ENCODE measurements at places on chromosomes 2 and 18. TPM values are rescaled to one million over a fixed set of nuclear protein-coding genes. Genes with fewer than 3 reads are reported as not detected.

The IL1F10 gene
- not detected for total RNA-seq

The TTC39C gene
- 42.5 TPM for total RNA-seq

The ZSWIM2 gene
- not detected for total RNA-seq

The UGT1A10 gene
- total RNA-seq, result not detected

The NGEF gene
- total RNA-seq, result 4.9 TPM

The PSD4 gene
- total RNA-seq, result 39.0 TPM

The NIFK gene
- total RNA-seq, result 33.1 TPM

The REG1B gene
- total RNA-seq, result not detected

The STK25 gene
- 197 TPM for total RNA-seq

DNA sequence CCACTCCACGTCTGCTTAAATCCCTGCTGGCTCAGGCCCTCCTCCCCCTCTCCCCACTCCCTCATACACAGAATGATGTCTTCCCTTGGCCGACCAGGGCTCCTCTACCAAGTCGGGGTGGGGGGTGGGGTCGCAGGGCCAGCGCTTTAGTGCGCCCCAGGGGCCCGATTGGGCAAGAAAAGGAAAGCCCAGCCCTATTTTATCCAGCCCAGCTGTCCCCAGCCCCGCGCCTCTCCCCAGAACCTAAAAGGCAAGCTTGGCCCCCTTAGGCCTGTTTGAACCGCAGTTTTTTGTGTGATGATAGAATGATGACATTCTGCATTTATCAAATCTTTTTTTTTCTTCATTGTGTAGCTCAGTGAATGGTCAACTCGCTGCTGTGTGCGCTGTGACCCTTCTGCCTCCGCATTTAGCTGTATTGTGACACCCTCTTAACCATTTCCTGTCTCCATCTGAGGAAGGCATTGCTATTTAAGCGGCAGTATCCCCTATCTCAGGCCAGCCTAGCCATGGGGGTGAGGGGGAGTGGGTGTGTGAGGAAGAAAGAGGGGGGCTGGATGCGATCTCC lies 231.4 kb downstream of the HAUS1 start:
- DNase-seq, result no peak

- DNase-seq, result no peak
Measured at GRCh38 chr2:232026910-232027309, 65.4 kb downstream of the DIS3L2 start.

DNA sequence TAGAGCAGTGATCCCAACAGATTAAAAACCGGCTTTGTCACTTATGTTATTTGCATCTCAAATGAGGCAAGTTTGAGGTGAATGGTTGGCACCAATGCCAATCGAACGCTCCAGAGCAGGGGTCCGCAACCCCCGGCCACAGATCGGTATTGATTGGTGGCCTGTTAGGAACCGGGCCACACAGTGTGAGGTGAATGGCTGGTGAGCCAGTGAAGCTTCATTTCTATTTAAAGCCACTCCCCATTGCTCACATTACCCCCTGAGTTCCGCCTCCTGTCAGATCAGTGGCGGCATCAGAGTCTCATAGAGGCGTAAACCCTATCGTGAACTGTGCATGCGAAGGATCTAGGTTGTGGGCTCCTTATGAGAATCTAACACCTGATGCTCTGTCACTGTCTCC lies 132.0 kb downstream of the TMEM182 start:
- DNase-seq, result no peak

DNA sequence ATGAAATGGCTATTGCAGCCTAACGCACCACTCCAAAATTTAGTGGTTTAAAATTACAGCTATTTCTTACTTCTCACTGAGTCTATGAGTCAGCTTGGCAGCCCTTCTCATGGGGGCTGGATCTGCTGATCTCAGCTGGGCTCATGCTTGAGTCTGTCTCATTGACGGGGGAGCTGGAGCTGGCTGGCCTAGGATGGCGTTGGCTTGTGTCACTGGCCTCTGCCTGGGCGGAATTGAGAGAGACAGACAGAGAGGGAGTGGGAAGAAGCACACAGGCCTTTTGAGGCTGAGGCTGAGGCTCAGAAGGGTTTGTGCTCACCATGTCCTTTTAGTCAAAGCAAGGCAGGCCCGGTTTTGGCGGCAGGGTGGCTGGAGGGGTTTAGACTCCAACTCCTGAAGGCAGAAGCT lies 412.1 kb upstream of the MYT1L start:
- DNase-seq, result no peak

GRCh38 chr18:36780748-36781147 lies 48.1 kb downstream of the TPGS2 start:
- DNase-seq, result no peak

DNA sequence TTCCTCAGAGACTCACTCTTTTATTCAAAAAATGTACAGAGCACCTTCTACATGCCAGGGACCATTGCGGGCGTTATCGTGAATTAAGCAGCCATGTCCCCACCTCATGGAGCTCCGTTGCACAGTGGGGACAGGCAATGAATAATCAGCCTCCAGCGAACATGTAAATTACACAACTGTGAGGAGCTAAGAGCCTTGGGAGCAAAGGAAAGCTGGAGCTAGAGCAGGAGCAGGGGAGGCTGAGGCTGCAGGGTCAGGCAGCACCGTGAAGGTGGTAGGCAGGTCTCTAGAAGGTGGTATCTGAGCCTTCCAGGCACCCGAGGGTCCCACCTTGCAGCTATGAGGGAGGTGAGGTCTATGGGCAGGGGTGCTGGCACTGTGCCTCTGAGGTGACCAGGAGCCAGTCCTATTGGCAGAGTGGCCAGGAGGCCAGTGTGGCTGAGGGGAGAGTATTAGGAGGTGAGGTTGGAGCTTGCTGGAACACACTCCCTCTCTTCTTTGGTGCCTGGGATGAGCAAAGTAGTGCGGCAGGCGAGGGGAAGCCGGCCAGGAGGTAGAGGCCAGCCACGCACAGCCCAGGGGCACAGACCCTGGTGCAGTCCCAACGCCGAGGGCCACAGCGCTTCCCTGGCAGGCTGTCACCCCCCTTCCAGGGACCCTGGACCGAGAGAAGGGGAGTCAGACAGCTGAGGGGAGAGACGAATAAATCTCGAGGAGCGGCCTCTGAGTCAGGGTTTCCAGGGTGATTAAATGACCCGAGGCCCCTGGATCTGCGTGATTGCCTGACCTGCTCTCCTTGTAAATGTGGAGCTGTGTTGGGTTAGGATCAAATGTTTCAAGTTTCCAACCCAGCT lies 167.3 kb downstream of the SEPTIN10 start:
- no peak for DNase-seq

DNA sequence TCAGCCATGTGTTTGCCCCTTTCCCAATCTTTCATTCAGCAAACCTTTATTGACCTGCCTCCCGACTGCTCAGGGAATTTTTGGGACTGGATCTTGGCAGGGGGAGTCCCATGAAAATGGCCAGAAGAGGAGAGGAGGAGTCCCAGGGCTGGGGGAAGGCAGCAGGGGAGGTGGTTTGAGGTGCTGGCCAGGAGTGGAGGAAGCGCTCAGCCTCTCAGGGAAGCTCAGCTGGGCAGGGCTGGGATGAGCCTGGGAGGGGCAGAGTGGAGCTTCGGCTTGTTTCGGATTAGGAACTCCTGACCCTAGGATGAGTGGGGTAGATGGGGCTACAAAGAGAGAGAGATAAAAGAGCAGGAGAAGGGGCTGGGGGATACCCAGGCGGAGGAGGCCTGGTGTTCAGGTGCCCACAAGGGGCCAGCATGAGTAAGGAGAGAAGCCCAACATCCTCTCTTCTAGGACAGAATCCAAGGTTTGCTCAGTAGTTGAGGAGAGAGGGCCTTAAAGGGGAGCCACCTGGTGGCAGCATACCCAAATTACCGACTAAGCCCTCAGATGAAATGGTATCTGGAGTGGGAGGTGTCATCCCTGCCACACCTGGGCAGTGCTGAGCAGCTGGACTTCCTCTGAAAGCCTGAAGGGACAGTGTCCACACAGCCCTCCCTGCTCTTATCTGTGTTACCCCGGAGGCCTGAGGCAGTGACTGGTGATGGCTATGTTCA lies 91.1 kb downstream of the INHBB start:
- no peak for DNase-seq

GRCh38 chr2:174153757-174154680 lies 94.3 kb downstream of the OLA1 start:
- no peak for DNase-seq

- DNase-seq, result peak; percentile 49
Measured at GRCh38 chr2:75047189-75047991, 88.9 kb downstream of the POLE4 start.

- DNase-seq, result no peak
Measured at GRCh38 chr2:177740700-177741099, 331.9 kb downstream of the PDE11A start.

DNA sequence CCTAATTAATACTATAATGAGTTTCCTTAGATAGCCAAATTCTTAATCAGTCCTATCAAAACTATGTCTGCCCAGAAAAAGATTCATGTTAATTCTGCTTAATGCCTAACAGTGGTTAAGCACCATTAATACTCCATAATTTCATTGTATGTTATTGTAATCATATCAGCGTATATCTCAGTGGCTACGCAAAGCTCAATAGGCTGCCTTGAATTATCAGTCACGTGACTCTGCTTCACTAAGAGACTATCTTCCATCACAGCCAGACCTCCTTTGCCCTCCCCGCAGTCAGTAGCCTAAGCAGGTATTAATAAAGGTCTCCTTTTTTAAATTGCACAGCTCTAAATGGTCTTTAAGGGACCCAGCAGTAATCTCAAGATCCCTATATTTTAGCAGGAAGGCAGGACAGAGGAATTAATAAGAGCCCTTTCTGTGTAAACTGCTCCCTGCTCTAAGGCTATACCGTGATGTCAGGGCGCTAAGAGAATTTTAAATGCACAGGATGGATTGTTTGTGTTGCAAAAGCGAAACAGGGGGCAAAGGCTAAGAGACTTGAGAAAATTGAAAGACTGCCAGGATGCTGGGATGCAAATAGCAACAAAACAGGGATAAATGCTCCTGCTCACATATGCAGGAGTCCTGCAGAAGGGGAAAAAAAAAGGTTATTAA lies 215.6 kb upstream of the POU3F3 start:
- DNase-seq, result no peak

DNA sequence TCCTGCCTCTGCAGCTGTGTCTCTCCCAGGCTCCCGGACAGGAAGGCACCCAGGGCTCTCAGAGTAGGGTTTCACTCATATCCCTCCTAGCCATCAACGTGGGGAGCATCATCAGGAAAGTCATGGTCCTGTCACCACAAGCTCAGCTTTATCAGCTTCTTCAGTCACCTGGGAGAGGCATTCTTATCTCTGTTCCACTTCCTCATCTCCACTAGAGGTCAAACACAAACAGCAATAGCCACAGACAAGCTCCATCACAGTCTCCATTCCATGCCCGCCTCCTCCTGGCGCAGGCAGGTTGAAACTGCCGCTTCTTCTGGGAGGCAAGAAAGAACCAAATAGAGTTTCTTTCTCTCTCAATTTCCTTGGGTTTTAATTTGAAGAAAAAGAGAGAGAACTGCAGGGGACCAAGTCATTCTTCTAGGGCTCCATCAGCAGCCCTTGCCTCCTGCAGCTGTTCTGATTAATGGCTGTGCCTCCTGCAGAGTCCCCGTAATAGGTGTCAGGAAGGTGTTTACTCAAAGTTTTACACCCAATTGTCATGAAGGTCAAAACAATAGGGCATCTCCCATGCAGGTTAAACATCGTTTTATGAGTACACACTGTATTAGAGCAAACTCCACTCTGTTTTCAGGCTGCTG lies 377.9 kb downstream of the TMEM182 start:
- no peak for DNase-seq

DNA sequence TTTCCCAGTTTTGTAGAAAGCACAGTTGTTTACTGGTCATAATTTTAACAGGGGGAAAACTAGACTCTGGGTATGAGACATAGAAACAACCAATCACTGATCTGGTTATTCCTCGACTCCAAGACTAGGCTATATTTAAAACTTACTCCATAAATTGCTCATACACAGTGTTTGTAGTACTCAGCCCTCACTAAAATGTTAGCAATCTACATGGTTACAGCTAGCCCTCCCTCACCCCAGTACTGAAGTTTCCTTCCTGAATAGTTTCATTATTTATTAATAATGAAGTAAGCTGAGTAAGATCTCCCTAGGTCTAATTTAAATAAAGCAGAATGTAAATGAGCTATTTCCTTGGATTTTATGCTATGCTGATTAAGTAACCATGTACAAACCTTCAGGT lies 275.1 kb downstream of the CDH20 start:
- no peak for DNase-seq

GRCh38 chr2:118834901-118835745 lies 12.3 kb downstream of the EN1 start:
- no peak for DNase-seq

DNA sequence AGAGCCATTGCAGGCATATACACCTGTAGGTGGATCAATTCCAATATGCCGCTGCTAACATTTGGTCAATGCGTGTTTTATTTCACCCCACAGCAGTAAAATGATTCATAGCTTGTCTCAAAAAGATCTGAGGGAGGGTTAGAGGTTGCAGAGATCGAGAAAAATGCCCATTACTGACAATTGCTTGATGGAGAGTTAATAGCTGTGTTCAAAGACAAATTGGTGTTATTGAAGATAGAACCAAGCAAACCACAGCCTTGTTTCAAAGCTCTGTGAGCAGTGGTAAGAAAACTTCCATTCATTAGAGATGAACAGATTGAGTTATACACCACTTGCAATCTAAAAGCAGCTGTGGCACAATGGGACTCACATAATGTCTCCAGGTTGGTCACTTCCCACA lies 95.4 kb downstream of the KCNE4 start:
- no peak for DNase-seq

DNA sequence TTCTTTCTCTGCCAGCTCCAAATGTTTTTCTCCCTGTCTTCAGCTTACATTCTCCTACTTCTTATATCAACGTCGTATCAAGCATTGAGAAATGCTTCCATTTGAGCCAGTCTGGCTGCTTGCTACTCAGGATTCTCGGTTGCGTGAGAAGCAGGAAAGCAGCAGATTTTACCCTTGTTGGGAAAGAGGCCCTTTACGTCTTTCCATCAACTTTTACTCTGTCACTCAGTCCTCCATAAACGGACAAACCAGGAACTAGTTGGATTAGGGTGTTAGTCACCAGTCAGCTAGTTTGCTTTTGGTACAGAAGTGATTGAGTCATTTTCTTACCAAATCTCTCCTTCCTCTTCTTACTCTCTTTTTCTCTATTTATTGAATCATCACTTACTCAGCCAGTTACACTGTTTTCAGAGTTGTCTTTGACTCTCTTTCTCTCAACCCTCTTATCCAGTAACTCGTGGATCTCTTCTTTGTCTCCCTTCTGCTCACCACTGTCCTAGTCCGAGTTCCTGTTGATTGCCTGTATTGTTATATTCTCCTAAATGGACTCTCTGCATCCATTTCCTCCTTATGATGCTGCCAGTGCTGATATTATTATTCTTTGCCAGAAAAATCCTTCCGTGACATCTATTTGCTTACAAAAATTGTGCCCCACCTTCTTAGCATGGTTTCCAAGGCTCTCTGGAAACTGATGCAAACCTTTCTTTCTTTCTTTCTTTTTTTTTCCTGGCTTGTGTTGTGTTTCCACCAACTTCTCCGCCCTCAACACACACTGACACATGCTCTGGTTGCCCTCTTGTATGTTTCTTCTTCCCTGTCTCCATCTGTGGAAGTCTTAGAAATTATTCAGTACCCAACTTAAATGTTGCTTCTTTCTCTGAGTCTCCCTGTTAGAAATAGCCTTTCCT lies 61.5 kb downstream of the VRK2 start:
- no peak for DNase-seq

GRCh38 chr2:10378189-10378588 lies 69.9 kb downstream of the ODC1 start:
- DNase-seq, result no peak
